ENCODE measurements at places on chromosomes 2 and 18. TPM values are rescaled to one million over a fixed set of nuclear protein-coding genes. Genes with fewer than 3 reads are reported as not detected.

Gene SLC5A7
- total RNA-seq = not detected

Gene RESP18
- total RNA-seq = not detected

Gene HOXD8
- total RNA-seq = 11.6 TPM

Gene TFCP2L1
- total RNA-seq = 0.26 TPM

Gene UGT1A7
- total RNA-seq = not detected

Gene POTEJ
- not detected for total RNA-seq

Gene SALL3
- not detected for total RNA-seq

Gene AP1S3
- total RNA-seq = 8.9 TPM

Gene GALNT13
- total RNA-seq = 0.05 TPM

Gene POTEI
- total RNA-seq = not detected

Gene GALR1
- total RNA-seq = not detected

Gene CCDC121
- total RNA-seq = 6.5 TPM

Gene ACKR3
- 1.7 TPM for total RNA-seq

Gene UGT1A5
- not detected for total RNA-seq

- no peak for DNase-seq
Measured at GRCh38 chr2:53631313-53632125, 136.1 kb upstream of the CHAC2 start.

DNA sequence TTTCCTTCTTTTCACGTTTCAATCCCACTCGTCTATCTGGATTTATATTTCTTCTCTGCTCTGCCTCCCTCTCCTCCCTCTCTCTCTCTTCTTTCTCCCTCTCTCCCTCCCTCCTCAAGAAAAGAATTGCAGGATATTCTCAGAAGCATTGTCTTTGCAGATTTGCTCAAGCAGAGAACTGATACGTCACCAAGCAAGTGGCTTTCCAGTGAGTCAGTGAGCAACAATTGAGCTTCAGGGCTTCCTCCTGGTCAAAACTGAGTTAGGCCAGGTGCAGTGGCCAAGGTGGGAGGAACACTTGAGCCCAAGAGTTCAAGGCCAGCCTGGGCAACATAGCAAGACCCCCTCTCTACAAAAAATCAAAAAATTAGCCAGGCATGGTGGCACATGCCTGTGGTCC, 151.1 kb downstream of the SMAD2 start:
- no peak for DNase-seq

GRCh38 chr18:24704946-24705630, 244.7 kb downstream of the HRH4 start:
- DNase-seq = no peak

GRCh38 chr2:21916934-21917522, 793.3 kb downstream of the TDRD15 start:
- DNase-seq = no peak

- no peak for DNase-seq
Measured at GRCh38 chr18:65990944-65991708, 240.3 kb downstream of the CDH7 start.

DNA sequence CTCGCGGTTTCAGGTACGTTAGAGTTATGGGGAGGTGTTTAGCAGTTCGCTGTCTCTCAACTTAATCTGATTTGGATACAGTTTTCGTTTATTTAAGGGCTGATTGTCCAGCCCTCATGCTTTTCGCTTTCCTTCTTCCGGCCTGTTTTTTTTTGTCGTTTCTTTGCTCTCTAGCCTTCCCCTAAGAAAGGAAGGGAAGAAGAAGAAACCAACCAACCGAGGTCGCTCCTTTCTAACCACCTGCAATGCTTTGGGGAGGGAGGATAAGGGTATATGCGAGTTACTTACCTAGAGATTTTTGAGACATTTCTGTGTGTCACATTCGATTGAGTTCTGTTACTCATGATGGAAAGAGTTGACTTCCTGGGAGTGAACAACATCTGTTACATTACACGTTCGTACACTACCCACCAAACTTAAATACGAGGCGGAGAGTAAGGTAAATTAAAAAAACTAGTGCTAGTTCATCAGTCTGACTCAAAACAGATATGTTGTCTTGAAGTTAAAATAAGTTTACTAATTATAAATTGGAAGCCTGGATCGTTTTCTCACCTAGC, 918 bp downstream of the EIF5B start:
- no peak for DNase-seq

DNA sequence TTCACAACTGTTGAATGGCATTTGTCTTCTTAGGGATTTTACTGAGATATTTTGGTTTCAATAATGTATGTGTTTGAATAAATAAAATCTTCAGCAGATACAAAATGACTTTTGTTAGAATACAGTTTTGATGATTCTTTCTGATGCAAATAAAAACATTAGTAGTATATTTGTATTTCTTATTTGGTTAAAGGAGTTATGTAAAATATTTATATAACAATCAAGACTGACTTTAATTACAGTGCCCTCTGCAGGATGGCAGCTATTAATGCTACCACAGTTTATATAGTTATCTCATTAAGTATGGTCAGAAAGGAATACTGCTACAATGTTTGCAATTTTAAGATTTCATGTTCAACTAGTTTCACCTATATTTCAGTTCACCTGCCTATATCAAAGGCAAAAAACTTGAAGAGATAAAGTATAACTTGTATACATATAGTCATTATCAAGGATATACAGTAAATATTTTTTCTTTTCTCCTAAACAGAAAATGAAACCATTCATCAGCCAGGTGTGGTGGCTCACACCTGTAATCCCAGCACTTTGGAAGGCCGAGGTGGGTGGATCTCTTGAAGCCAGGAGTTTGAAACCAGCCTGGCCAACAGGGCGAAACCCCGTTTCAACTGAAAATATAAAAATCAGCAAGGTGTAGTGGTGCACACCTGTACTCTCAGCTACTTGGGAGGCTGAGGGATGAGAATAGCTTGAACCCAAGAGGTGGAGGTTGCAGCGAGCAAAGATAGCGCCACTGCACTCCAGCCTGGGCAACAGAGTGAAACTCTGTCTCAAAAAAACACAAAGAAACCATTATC, 19.8 kb downstream of the ARL5A start:
- peak; percentile 10 for DNase-seq

- DNase-seq = no peak
Measured at GRCh38 chr2:183459466-183459865, 335.2 kb downstream of the NUP35 start.

GRCh38 chr2:60837123-60837522, 44.3 kb upstream of the REL start:
- no peak for DNase-seq

DNA sequence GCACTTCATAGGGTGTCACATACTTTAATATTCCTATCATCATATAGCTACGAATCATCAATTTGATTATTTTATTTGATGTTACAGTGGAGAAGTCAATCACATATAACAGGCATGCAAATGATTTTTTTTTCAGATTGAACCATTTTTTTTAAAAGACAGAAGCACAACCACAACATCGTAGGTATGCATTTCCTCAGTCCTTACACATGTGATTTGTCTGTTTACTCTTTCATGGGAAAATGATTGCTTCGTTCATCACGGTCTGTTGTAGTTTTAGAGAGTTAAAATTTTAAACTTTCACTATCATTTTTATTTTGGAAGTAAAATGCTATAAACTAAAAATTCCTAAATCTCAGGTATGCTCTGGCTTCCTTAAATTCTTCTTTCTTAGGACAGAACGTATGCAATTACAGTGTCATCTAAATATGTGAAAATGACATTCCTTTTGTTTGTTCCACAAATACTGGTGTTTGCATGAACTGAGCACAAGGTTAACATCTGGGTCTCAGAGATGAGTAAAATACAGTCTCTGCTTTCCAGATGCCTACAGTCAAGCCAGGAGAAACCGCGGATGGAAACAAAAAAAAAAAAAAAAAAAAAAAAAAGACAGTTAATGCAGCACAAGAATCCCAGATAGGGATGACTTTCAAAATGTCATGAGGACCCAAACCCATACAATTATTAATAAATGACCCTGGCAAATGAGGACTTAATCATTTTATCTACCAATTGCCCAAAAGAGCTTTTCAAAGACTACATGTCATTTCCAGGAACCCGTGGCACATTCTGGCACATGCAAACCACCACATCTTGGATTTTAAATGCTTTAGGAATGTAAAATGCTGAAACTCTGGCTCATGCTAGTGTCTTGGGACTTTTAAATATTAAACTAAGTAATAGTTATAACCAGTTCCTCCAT, 201.2 kb downstream of the LRP1B start:
- no peak for DNase-seq

DNA sequence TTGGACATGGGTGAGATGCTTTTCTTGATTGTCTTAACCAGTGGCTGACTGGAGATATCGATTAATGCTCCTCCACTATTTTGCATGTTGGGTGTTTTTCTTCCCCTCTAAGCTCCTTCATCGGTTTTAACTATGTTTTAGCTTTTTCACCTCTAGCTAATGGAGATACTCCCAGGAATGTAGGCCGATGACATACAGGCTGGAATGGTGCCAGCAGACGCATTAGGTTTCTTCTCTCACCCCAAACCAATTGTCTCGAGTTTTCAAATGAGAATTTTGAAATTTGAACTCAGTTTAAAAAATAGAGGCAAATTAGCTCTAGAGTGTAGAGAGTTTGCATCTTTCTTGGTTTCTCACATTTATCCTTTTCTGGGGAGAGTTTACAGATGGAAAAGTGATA, 247.6 kb downstream of the RPRM start:
- DNase-seq = no peak

- no peak for DNase-seq
Measured at GRCh38 chr2:53785366-53785765, 1.4 kb downstream of the ASB3 start.

DNA sequence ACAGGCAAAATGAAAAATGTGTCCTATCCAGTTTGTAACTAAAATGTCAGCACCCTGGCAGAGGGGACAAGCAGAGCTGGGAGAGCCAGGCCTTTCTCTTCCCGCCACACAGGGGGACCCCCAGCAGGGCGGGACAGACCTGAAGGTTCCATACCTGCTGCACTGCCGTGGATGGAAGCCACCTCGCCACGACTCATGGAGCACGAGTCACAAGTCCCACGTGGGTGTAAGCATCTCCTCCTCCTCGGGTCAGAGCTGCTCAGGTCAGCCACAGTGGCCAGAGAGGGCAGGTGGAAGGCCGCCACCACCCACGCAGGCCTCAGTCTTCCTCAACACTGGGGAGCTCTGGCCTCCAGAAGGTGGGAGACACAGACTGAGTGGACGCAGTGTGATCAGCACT, 21.0 kb downstream of the C1QL2 start:
- DNase-seq = peak; percentile 17

DNA sequence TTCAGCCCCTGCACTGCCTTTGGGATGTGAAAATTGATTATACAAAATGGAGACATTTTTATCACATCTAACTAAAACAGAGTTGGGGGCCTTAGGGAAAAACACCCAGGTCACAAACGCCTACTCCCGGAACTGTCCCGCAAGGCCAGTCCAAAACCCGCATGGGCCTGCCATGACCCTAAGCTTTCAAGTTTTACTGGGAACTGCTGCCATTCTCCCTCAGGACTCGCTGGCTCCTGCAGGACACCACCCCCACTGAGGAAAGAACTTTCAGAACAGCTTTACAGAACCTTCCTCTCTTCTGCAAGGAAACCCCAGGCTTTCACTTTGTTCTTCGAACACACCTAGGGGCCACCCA, 320.4 kb upstream of the HS6ST1 start:
- no peak for DNase-seq

GRCh38 chr2:61633250-61633649, 95.1 kb upstream of the XPO1 start:
- no peak for DNase-seq

GRCh38 chr2:100718065-100718629, 101.8 kb upstream of the NPAS2 start:
- no peak for DNase-seq

DNA sequence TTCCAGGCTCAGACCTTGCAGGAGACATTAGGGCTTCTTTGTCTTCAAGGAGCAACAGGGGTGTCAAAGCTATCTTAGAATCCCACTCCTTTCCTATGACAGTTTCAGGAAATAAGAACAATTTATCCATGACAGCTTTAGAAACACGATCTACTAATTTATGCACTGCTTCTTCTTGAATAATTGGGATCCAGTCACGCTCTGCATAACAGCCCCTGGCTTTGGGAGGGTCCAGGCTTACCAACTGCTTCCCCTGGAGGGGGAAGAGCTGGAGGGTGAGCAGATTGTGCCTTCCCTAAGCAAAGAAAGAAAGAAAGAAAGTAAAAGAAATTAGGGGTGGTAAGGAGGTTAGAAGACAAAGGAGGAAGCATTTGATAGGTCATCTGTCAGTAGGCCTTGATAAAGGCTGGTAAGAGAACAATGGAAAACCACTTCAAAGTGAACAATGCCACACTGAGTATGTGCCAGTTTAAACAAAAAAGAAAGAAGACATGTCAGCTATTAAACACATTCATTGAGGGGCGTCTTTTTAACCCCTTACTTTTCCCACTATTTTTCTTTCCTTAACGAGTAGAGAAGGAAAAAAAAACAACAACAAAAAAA, 327.6 kb downstream of the DCC start:
- DNase-seq = no peak

- no peak for DNase-seq
Measured at GRCh38 chr2:9618410-9618809, 12.4 kb downstream of the YWHAQ start.

DNA sequence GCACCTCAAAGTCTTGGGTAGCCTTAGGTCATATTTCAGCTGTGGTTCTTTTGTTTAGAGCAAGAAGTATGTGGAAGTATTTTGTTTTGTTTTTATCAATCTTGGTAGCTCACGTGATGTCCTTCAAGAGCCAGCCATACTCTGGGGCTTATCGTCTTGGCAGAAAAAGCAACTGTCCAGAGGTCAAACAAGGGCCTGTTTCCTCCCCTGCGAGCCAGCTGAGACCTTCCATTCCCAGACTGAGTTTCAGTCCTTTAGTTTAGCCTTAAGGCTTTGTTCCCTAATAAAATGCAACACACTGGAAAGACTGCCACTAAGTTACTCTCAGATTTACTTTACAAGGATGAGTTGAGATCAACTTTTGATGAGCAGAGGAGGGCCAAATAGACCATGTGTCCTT, 63.5 kb downstream of the TXNL1 start:
- DNase-seq = no peak

- DNase-seq = no peak
Measured at GRCh38 chr2:49175831-49176230, 21.5 kb upstream of the FSHR start.

- DNase-seq = no peak
Measured at GRCh38 chr2:210199854-210200253, 25.4 kb downstream of the ACADL start.

- DNase-seq = no peak
Measured at GRCh38 chr2:139574371-139574770, 794.2 kb upstream of the NXPH2 start.

- DNase-seq = no peak
Measured at GRCh38 chr2:144146076-144146475, 373.8 kb downstream of the ZEB2 start.

GRCh38 chr2:205461678-205462665, 220.3 kb upstream of the NRP2 start:
- no peak for DNase-seq

GRCh38 chr2:164891460-164891859, 49.8 kb upstream of the COBLL1 start:
- no peak for DNase-seq

DNA sequence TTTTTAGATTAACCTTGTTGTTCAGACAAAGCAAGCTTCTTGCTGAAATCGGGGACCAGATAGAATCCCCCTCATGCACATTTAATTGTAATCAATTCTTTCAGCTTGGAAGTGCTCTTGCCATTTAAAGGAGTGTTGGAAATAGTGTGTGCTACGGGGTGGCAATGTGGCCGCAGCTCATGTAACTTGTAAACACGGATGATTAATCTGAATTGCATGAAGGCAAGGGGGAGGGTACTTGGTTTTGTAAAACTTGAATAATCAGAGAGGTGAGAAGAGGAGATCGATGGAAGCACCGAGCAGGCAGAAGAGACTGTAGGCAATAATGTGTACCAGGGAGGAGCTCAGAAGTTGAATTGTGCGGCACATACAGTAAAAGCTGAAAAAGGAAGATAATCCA, 273.5 kb downstream of the PTGR3 start:
- no peak for DNase-seq

GRCh38 chr2:234075518-234075915, 25.0 kb downstream of the SPP2 start:
- DNase-seq = no peak
